ENCODE measurements at places on chromosomes 5 and 9.

DNA sequence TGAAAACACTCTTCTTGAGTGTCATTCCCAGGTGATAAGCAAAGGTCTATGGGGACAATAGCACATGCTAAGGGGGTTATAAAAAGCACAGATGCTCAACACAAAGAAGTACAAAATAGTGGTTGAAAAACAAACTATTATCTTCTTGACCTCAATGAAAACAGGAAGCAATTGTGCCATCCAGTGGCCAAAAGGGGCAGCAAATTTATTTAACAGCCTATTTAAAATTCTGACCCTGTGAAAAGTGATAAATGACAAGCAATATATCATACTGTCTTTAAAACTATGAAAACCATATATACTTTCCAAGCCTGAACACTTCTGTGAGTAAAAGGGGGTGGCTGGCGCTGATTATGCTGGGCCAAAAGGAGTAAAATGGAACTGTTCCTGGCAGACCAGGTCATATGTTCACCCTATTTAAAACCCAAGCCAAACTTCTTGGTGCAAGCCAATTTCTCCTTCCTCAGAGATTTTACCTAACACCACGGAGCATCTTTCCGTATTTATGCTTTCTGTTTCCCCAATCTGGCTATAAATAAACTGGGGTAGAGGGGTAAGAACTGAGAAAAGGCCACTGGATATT, 29.7 kb downstream of the TEX10 start:
- DNase-seq = peak; percentile 14

- DNase-seq = no peak
These were observed 19.6 kb upstream of the ARL15 start for GRCh38 chr5:54329731-54330709.

DNA sequence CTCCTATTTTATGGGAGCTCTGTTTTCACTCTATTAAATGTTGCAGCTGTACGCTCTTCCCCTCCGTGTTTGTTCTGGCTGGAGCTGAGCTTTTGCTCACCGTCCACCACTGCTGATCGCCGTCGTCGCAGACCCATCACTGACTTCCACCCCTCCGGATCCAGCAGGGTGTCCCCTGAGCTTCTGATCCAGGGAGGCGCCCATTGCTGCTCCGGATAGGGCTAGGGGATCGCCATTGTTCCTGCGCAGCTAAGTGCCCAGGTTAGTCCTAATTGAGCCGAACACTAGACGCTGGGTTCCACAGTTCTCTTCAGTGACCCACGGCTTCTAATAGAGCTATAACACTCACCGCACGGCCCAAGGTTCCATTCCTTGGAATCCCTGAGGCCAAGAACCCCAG, 96.2 kb upstream of the PRDM9 start:
- DNase-seq = no peak

GRCh38 chr9:125549891-125550885, 156.8 kb downstream of the MAPKAP1 start:
- no peak for DNase-seq

DNA sequence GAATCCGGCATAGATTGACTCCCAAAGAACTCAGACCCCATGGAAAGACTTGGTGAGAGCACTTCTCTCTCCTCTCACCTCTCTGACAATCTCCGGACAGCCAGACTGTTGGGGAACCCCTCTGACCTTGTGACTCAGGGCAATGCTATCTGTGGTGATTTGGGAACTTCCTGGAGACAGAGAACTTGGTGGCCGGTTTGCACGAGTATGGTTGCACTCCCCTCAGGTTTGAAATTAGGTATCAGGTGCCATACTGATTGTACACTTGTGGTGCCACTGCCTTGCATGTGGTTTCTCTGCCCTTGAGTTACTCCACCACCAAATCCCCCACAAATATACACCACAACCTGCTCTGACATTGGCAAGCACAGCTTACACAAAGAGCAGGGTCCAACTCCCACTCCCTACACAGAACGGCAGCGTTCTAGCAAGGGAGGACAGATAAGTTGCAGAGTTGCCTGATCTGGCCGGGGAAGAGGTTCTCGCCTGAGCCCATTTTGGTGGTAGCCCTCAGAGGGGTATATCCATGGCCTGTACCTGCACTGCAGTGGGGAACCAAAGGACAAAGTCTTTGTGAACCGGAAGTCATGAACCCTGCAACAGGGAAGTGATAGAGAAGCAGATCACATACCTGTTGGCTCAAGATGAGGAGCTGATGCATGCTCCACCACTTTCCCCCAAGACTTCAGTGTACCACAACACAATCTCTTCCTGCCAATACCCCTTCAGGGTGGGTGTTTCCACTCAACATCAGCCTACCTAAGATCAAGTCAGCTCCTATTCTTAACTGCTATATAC, 255.1 kb downstream of the MCTP1 start:
- DNase-seq = no peak

DNA sequence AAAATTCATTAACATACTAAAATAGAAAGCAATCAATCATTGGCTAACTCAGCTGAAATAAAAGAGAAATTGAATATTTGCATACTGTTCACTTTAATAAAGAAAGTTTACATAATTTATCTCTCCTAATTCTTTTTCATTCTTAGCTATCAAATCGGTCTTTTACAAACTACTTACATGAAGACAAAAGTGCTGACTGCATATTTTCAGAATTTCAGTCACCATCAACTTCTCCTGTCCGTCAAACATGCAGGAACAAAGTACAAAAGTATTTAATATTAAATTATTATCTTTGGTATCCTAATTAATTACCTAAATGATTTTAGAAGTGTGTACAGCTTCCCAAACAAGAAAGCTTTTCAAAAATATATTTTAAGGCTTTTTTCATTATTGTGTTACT, 248.4 kb downstream of the CYLC2 start:
- DNase-seq = no peak

DNA sequence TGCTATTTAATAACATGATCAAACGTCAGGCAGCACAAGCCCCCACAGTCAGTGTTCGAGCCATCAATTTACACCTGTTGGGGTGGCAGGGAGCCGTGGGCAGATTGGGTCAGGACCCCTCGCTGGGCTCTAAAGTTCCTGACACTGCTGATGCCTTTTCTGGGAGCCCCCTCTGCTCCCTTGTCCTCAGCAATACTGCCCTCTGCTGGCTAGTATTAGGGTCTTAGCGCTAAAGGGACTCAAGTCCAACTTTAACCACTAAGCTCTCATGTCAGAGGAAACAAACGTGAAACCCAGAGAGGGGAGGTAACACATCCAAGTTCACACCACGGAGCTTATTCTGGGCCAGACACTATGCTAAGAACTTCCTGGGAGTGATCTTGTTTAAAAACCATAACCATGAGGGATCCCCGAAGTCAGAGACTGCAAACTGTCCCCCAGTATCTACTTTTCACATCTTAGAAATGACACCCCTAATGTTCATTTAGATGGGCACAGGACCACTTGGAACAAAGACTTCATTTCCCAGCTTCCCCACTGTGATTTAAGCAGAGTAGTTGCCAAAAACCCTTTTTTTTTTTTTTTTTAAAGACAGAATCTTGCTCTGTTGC, 20.4 kb downstream of the ANKS6 start:
- DNase-seq = peak; percentile 21

DNA sequence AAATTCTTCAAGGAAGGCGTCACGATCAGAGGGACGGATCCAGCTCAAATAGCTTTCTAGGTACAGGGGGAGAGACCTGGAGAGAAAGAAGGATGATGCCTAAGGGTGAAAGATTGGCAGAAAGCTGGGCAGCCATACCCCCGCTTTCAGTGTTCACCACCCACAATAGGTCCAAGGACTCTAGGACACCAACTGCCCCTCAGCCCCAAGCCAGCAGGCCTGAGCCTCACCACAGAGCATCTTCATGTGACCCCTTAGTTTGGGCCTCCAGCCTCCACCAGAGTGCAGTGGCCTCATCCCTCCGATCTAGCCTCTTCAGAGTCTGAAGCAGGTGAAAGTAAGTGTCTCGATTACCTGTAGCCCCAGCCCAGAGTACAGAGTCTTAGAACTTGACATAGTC, 1.7 kb upstream of the VCP start:
- no peak for DNase-seq

DNA sequence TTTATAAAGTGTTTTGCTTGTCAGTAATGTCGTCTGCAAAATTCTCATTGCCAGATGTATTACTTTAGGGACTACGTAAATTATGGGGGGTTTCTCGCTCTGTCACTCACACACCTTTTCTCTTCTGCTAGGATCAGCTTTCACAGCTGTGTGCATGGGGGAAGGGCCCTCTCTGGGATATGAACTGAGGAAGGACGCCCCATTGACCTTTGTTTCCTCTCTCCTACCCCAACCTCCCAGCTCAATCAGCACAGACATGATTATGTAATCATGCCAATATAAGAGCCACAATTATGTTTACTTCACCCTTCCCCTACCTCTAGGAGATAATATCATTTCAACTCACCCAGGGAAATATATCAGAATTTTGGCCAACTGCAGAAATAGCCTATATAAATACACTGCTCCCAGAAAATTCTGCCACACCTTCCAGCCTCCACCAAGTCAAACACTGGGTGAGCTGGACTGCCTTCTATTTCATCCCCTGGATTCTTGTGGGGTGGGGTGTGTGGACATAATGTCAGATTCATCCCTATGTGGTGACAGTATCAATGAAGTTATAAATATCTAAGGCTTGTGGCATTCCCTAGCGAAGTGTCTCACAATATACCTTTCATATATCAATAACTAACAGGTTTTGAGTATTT, 12.6 kb upstream of the SEMA5A start:
- no peak for DNase-seq

DNA sequence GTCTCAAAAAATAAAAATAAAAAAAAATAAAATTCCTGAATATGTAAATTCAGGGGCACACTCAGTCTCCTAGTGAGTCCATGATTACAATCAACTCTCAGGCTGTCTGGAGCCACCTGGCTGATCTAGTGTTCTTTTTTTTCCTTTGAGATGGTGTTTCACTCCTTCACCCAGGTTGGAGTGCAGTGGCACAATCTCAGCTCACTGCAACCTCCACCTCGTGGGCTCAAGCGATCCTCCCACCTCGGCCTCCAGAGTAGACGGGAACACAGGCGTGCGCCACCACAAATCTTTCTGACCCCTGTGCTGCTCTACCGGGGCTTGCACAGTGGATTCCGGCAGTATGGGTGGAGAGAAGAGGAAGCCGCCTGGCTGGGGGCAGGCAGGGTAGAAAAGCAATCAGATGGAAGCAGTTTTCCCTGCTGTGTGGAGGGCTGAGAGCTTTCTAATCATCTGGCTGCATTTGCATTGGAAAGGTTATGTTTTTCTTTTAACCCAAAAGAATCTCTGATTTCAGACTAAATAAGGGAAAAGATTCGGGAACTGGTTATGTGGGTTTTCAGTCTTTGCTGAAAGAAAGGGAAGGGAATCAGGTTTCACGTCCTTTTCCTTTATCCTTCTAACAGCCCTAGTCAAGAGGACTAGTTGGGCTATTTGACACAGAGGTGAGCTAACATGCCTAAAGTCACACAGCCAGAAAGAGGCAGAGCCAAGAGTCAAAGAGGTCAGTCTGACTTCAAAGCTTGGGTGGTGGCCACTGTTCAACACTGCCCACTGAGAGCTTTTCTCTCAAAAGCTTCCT, 26.3 kb upstream of the CORO2A start:
- no peak for DNase-seq

DNA sequence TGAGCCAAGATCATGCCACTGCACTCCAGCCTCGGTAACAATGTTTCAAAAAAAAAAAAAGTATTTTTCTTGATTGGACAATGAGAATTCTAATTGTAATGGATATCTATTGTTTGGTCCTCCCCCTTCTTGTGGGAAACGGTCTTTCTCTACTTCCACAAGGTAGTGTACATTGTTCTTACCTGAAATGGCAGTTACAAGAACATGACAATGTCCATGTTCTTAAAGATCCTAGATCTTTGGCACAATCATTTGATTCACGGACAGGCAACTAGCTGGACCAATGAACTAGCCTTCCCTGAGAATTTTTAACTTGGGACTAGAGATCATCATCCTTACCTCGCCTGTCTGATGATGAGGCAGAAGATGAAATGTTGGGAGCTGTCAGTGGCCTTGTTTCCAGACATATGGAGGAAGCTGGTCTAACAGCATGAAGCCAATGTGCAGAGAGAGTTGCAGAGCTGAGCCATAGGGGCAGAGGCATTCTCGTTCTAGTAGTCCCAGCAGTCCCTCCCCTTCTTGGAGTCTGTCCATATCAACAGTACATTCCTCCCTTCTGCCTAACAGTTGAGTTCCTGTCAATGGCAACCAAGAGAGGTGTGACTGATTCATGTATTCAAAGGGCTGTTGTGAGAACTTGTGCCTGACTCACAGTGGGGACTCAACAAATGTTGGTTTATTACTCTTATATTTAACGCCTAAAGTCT, 2.1 kb upstream of the MARCHF6 start:
- no peak for DNase-seq

- no peak for DNase-seq
These were observed 1393.9 kb upstream of the C9orf72 start for GRCh38 chr9:28967226-28967625.

Data from stimulated activated CD4-positive, alpha-beta T cell treated with anti-CD3 and anti-CD28 coated beads, Interleukin-2, amount 100 ng/mL, for 24 hours (primary cell).